ENCODE measurements at places on chromosomes 5 and 9. TPM values are rescaled to one million over a fixed set of nuclear protein-coding genes. Genes with fewer than 3 reads are reported as not detected.

The SNCAIP gene
- 1.3 TPM for total RNA-seq

The NXNL2 gene
- total RNA-seq = 3.9 TPM

The PAX5 gene
- total RNA-seq = not detected

The FCN2 gene
- total RNA-seq = not detected

DNA sequence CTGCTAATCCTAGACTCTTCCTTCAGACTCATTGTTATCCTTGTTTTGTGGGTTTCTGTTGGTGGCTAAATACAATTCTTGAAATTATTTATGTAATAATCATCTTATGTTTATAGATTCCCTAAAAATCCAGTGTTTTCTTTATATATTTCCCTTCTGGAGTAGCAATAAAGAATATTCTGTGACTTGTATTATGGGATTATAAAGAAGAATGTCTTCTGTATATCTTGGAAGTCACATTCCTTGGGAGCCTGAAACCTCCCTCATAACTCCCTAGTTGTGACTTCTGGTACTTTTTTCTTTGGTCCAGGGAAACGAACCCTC is 356.1 kb downstream of the TMEM167A start:
- no peaks in the 10 kb centered on the region for H3K36me3 ChIP-seq
- no peak for DNase-seq
- H3K27me3 ChIP-seq = no peaks in the 10 kb centered on the region
- no peak overlapping the region for H3K27ac ChIP-seq
- H3K4me1 ChIP-seq = no peaks in the 10 kb centered on the region

The MELK gene
- total RNA-seq = not detected

GRCh38 chr9:89605465-89606048 is 745 bp downstream of the GADD45G start:
- peak overlapping the region; percentile 90 for H3K27ac ChIP-seq
- DNase-seq = peak; percentile 68
- no peaks in the 10 kb centered on the region for H3K27me3 ChIP-seq
- H3K4me3 ChIP-seq = peak overlapping the region; percentile 49

The KIF4B gene
- 0.26 TPM for total RNA-seq

DNA sequence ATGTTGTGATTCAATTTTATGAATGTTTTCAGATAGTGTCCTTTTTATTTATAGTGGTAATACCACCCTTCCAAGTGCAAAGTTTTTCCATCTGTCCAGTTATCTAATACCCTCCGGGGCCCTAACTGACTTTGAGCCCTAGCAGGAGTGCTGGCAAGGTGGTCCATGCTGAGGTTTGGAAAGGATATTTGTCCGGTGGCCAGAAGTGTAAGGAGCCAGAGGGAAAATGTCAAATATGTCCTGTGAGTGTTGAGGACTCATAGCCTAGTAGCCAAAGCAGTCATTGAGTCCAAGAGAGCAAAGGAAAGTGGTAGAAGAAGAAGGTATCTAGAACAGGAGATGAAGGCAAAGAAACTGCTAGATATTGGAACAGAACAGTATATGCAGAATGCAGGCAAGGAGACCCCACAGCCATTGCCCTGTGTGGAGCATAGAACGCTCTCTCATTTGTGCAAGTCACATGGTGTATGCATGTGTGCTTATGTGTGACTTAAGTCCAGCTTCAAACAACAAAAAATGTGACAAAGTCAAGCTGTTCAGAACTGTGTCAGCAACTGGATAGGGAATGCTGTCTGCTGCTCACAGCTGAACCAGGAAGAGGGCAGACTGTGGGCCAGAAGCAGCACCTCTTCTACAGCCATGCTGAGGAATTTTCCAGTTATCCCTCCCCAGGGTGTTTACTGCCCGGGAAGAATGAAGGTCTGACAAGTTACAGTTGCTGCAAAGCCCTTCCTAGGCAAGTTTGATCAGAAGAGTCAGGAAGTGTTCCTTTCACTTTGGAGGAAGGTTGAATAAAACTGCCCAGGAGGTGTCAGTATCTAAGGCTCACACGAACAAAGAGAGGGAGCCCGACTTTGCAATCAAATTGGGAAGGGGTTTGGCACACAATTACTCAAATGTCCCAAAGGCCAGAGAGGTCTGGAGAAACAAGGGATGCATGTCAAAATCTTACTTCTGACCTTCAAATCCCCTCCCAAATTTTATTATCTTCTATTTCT is 463.3 kb upstream of the DMAC1 start:
- H3K27me3 ChIP-seq = no peaks in the 10 kb centered on the region
- H3K27ac ChIP-seq = no peak overlapping the region
- H3K36me3 ChIP-seq = no peaks in the 10 kb centered on the region
- DNase-seq = no peak

GRCh38 chr9:17614903-17615302 is 36.0 kb downstream of the SH3GL2 start:
- H3K4me3 ChIP-seq = no peak overlapping the region
- H3K4me1 ChIP-seq = no peaks in the 10 kb centered on the region

DNA sequence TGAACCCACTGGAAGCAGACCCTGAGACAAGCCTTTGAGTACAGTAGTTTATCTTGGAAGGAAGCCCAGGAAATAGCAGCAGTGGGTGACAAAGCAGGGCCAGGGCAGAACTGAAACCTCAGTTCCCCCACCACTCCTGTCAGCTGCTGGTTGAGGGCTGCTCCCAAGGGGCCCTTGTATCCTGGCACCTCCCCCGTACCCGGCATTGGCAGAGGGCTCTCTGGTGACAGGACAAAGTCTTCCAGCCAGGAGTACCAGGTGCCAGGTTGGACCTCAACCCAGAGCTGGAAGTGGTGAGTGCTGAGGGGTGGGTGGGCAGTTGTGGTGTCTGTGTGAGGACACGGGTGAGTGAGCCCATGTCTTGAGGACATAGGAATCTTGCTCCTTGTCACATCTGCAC is 123.3 kb downstream of the PHF2 start:
- H3K4me3 ChIP-seq = no peak overlapping the region
- no peak overlapping the region for H3K27ac ChIP-seq
- DNase-seq = no peak
- H3K4me1 ChIP-seq = no peaks in the 10 kb centered on the region
- no peaks in the 10 kb centered on the region for H3K27me3 ChIP-seq

The PRUNE2 gene
- 3.9 TPM for total RNA-seq

The PFN3 gene
- not detected for total RNA-seq

DNA sequence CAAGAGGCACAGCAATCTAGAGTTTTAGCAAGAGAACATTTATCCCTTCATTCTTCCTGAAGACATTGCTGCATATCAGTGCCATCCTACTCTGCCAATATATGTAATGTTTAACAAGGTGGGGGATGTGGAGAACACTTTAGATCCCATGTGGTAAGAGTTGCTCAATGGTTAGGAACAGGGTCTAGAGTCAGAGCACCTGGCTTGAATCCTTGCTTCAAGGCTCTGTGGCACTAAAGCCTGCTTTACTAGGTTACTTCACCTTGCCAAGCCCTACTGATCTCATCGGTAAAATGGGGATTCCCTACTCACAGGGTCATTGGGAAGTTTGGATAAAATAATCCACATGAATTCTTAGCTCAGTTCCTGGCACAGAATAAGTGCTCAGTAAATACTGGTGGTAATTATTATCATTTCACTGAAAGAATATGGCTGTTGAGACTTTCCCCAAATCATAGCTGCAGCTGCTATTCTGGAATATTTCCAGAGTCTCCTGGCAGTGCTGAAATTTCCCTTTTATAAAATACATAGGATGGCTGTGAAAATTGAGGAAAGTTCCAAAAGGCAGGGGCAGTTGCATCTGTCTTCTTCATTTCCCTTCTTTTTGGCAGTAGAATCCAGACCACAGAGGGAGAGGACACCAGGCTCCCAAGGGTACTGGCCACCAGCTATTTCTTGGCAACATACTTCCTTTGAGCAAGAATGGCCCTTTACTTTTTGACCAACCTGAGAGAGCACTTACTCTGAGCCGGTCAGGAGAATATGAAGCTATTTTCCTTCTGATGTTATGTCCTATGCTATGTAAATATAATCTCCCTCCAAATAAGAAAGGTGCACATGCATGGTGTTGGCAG is 142.8 kb downstream of the PALM2AKAP2 start:
- no peak overlapping the region for H3K27ac ChIP-seq
- no peaks in the 10 kb centered on the region for H3K4me1 ChIP-seq
- H3K27me3 ChIP-seq = no peaks in the 10 kb centered on the region
- no peak for DNase-seq
- H3K4me3 ChIP-seq = no peak overlapping the region

- H3K27me3 ChIP-seq = no peaks in the 10 kb centered on the region
- DNase-seq = no peak
- no peak overlapping the region for H3K27ac ChIP-seq
- H3K4me1 ChIP-seq = no peaks in the 10 kb centered on the region
- H3K36me3 ChIP-seq = no peaks in the 10 kb centered on the region
- H3K4me3 ChIP-seq = no peak overlapping the region
Observed at GRCh38 chr5:34748431-34748830, 90.5 kb upstream of the TTC23L start.

- H3K4me1 ChIP-seq = no peaks in the 10 kb centered on the region
- no peaks in the 10 kb centered on the region for H3K27me3 ChIP-seq
- DNase-seq = no peak
- H3K27ac ChIP-seq = no peak overlapping the region
- no peak overlapping the region for H3K4me3 ChIP-seq
Observed at GRCh38 chr9:4196886-4197285, 103.0 kb downstream of the GLIS3 start.

GRCh38 chr5:14229181-14229580 is 86.0 kb downstream of the TRIO start:
- H3K27ac ChIP-seq = no peak overlapping the region
- H3K4me1 ChIP-seq = peaks cover 27% of the 10 kb centered on the region
- no peak overlapping the region for H3K4me3 ChIP-seq
- no peaks in the 10 kb centered on the region for H3K27me3 ChIP-seq

DNA sequence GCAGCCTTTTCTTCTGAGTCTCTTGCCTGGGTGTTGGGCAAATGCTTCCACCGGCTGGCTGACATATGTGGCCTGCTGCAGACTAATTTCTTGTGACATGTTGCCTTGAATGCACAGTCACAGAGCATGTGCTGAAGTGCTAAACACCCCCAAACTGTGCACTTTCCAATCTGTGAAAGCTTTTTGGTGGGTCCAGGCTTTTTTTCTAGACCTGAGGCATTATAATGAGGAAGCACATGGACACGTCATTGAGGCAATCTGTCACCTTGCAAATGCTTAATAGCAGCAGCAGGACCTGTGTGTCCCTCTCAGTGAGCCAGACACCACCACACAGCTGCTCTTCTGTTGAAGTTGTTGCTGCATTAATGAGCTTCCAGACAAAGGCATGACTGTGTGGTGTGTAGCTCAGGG is 274.7 kb downstream of the ELAVL2 start:
- no peak overlapping the region for H3K4me3 ChIP-seq
- H3K36me3 ChIP-seq = no peaks in the 10 kb centered on the region
- H3K27me3 ChIP-seq = no peaks in the 10 kb centered on the region
- no peak for DNase-seq
- H3K27ac ChIP-seq = no peak overlapping the region

The MEIKIN gene
- not detected for total RNA-seq

The HAVCR2 gene
- 2.3 TPM for total RNA-seq

DNA sequence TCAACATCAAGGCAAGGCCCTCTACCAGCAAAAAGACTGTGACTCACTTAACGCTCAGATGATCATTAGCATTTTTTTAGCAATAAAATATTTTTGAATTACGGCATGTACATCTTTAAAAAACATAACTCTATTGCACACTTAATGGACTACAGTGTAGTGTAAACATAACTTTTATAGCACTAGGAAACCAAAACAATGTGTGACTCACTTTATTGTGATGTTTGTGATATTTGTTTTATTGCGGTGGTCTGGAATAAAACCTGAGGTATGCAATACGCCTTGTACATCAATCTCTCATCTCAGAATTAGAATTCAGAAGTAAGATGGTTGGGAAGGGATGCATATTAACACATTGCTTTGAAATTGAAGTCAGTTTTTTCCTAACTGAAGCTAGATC is 106.9 kb upstream of the PTCH1 start:
- H3K4me3 ChIP-seq = no peak overlapping the region
- H3K27ac ChIP-seq = no peak overlapping the region
- H3K27me3 ChIP-seq = no peaks in the 10 kb centered on the region
- H3K4me1 ChIP-seq = no peaks in the 10 kb centered on the region
- H3K36me3 ChIP-seq = no peaks in the 10 kb centered on the region
- no peak for DNase-seq

The KIAA1958 gene
- total RNA-seq = 9.6 TPM

DNA sequence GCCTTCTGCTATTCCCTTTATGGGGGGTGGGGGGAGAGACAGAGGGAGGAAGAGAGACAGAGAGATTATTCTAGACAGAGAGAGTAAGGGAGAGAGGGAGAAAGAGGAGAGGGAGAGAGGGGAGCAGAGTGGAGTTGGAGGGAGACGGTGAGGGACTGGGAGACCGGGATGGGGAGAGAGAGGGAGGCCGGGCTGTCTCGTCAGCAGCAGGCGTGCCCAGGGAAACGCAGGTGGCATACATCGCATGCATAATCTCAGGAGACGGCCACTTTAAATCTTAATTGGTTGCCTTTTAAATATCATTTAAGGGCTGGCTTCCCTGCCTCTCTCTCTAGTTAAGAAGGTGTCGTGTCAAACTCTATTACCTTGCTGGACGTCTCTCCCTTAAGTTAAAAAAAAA is 8.4 kb downstream of the IRX4 start:
- no peak overlapping the region for H3K27ac ChIP-seq
- no peak for DNase-seq
- no peaks in the 10 kb centered on the region for H3K36me3 ChIP-seq
- no peak overlapping the region for H3K4me3 ChIP-seq
- H3K27me3 ChIP-seq = no peaks in the 10 kb centered on the region
- peaks cover 15% of the 10 kb centered on the region for H3K4me1 ChIP-seq

The PCDHGA6 gene
- 11.2 TPM for total RNA-seq

DNA sequence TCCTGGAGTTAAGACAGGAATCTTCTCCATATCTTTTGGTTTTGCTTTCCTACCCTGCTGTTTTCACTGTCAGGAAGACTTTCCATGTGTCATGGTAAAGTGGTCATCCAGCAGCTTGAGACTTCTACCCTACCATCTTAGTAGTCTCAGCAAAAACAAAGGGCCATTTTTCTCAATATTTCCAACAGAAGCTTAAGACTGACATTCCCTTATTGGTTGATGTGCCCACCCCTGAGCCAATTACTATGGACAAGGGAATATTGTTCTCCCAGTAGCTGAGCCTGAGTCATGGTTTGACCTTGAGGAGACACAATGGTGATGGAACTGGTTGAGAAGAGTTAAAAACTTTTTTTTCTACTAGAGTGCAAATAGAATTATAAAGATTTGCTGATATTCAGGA is 105.6 kb downstream of the CSNK1G3 start:
- no peaks in the 10 kb centered on the region for H3K4me1 ChIP-seq
- H3K27ac ChIP-seq = no peak overlapping the region
- DNase-seq = no peak
- no peaks in the 10 kb centered on the region for H3K36me3 ChIP-seq
- H3K4me3 ChIP-seq = no peak overlapping the region
- H3K27me3 ChIP-seq = no peaks in the 10 kb centered on the region

- no peaks in the 10 kb centered on the region for H3K4me1 ChIP-seq
- H3K36me3 ChIP-seq = no peaks in the 10 kb centered on the region
- no peak overlapping the region for H3K27ac ChIP-seq
- no peak overlapping the region for H3K4me3 ChIP-seq
Observed at GRCh38 chr9:89786655-89787054, 181.8 kb downstream of the GADD45G start.

- no peak overlapping the region for H3K4me3 ChIP-seq
- no peak overlapping the region for H3K27ac ChIP-seq
- no peaks in the 10 kb centered on the region for H3K36me3 ChIP-seq
- H3K27me3 ChIP-seq = no peaks in the 10 kb centered on the region
- H3K4me1 ChIP-seq = no peaks in the 10 kb centered on the region
Observed at GRCh38 chr9:122016744-122017143, 76.4 kb downstream of the TTLL11 start.
